Muscle of back (tissue), 13 donors: ENCODE measurements at places on chromosomes 6 and 20.
A peak's percentile ranks its signal among the peaks of the same experiment; 100 is the strongest.

GRCh38 chr6:115982453-115982852, 78.2 kb downstream of the FRK start:
- no peak for DNase-seq

DNA sequence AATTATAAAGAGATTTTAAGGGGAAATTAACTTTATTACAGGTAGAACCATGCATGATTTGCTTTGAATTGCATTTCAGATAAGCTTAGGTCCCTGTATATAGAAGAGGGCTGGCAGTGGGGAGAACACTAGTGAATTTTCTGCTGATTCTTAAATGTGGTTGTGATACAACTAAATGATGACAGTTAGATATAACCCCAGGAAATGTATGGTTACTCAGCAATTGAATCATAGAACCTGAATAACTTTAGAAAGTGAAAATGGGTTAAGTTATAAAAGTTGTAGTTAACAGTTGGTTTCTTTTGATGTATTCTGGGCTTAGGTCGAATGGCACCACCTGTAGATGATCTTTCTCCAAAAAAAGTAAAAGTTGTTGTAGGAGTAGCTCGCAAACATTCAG, 70.1 kb downstream of the PHF3 start:
- no peak for DNase-seq

GRCh38 chr6:39314273-39314795, at the start of gene KCNK17:
KCNK17 (minus strand) TSS chr6:39314419; CDS start chr6:39314320, 99 bp downstream.
- DNase-seq = no peak

GRCh38 chr20:11376998-11377397, 540.7 kb upstream of the BTBD3 start:
- DNase-seq = no peak

DNA sequence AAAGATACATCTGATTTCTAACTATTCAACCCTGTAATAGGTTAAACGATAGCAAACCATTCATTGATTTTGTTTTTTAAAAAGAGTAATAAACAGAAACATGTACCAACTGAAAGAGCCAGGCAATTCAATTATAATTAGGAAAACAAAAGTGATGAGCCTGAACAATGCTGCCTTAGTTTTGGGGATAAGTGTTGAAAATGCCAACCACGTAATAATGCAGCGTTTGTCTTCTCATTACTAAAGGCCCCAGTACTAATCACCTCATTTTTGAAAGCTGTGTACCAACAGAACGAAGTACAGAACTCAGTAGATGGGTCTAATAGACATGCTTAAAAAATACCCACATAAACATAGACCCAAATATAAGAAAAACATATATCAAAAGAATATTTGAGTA, 663.6 kb upstream of the CHD6 start:
- no peak for DNase-seq

GRCh38 chr6:87391334-87391733, 16.4 kb upstream of the CFAP206 start:
- DNase-seq = no peak

GRCh38 chr6:35494161-35494563, 2.7 kb downstream of the TEAD3 start:
- DNase-seq = no peak

GRCh38 chr6:111683749-111684267, 78.1 kb upstream of the TRAF3IP2 start:
- peak; percentile 63 for DNase-seq

- DNase-seq = peak; percentile 73
Observed at GRCh38 chr6:134288538-134289203, 29.2 kb downstream of the SGK1 start.

- no peak for DNase-seq
Observed at GRCh38 chr6:52632011-52632410, 38.9 kb upstream of the TMEM14A start.
